IMR-90 (cell line): ENCODE measurements at places on chromosomes 5 and 9.

DNA sequence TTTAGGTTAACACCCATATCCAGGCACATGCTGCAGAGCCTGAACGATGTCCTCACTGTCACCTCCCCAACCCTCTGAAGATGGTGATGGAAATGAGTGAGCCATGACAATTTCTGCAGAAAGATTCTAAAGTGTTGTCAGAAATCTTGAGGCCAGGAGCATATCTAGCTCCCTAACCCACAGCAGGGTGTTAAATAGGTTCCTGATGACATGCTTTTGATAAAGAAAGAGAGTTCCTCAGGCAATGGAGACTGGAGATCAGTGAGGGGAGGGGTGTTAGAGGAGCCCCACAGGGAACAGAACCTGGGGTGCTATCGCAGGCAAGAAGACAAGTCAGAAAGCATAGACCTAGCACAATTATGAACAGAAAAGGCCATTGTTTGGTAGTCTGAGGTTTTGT lies 95.7 kb downstream of the ENC1 start:
- no peak for DNase-seq

GRCh38 chr5:124659798-124660197 lies 86.6 kb downstream of the ZNF608 start:
- no peak for DNase-seq

DNA sequence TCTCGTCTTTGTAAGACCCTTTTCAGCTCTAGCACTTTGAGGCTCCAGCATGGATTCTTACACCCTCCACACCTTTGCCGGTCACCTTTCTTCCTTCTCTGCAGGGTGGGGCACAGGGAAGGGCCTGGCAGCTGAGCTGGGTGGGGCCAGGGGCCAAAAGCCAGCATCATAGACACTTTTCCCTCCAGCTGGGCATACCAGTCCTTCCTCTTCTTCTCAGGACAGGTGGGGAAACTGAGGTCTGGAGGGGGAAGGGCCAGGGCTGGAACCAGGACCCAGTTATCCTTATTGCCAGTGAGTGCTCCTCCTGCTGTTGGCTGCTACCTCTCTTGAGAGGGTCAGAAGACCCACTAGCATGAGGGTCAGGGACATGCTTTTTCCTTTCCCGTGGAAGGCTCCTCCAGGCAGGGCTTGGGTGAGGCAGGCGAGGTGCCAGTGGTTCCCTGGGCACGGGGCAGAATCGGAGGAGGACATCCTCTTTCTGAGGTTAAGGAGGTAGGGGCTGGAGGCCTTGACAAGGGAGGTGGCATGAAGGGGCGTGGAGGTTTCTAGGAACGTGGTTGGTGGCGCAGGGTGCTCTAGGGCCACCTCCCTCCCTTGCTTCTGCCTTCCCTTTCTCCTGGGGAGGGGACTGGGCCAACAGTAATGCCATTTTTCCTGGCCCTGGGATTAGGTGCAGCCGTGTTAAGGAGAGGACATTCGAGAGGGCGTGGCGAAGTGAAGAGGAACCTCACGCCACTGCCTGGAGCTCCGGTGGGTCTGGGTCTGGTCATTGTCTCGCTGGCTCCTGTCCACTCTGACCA lies at the start of gene NDST1:
TSS of gene NDST1 (plus strand) at position 658 of the 803 bp plus-strand sequence. CDS start 13,124 bp downstream, outside the sequence.
- no peak for DNase-seq

- DNase-seq, result no peak
These were observed 221.6 kb downstream of the NFIB start for GRCh38 chr9:14092344-14092743.

DNA sequence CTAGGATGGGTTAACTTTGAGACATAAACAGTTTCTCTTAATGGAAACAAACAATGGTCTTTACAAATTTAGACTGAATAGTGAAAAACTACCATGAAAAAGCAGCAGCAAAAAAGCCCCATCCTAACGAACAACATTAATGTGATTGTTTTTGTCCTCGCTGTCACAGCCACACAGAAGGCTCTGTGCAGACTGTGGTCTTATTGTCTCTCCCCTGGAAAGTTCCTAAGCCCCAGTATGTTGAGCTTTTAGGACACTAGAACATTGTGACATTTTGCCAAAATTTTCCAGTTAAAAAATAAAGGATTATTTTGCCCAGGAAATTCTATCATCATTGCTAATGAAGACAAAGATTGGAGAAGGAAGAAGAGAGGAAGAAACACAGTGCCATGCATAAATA lies 12.6 kb upstream of the SOWAHA start:
- DNase-seq, result no peak

DNA sequence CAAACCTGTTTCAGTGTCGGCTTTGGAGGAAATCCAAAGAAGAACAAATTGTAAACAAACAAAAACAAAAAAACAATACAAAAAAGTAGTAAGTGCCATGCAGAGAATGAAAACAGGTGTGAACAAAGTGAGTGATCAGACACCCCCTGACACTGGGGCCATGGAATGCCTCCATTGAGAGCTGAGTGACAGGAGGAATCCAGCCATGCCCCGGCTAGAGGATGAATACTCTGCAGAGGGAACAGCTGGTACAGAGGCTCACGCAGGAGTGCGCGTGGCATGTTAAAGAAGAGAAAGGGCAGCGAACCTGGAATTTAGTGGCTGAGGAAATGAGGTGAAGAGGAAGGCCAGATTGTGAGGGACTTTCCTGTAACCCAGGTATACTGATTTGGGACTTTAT lies 15.5 kb upstream of the CCNJL start:
- DNase-seq, result no peak
